Muscle of leg (tissue), 16 donors: ENCODE measurements at places on chromosomes 11 and 22. TPM values are rescaled to one million over a fixed set of nuclear protein-coding genes. Genes with fewer than 3 reads are reported as not detected.

APOBEC3G gene
- 3.4 TPM for total RNA-seq

TPBGL gene
- not detected for total RNA-seq

- no peak for DNase-seq
Measured at GRCh38 chr11:63680834-63681320, 423 bp upstream of the RTN3 start.

DNA sequence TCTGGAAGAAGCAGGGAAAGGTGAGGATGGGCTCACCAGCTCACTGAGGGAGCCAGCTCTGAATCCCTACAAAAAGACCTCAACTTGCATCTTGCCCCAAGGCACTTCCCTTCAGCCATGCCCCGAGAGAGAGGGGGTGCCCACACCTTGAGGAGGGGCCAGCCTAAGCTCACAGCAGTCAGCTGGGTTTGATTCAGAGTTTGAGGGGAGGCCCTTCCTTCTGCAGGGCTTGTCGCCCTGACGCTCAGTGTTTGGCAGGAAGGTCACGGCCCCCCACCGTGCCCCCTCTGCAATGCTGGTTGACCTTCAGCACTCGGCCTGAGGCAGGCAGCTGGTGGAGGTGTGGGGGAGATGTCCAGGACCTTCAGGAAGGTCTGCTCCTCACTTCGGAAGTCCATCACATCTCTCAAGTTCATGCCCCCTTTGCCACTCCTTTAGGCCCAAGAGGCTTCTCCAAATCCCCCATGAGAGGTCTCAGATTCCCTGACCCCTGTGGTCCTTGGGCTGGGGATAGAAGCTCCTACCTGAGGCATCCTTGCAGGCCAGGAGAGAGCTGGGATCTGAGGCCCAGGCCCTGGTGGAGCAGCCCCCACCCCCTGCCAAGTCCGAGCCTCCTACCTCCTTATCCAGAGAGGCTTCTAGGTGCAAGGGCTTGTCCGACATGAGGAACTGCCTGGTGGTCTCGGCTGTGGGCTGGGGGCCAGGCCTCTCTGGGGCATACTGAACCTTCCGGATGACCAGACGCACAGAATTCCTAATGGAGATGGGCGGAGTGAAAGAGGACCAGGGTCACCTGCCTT, 37.6 kb downstream of the TPBGL start:
- DNase-seq: no peak
